ENCODE measurements at places on chromosomes 1 and 21.

GRCh38 chr1:17308593-17308992 is 596 bp downstream of the PADI4 start:
- DNase-seq: no peak

DNA sequence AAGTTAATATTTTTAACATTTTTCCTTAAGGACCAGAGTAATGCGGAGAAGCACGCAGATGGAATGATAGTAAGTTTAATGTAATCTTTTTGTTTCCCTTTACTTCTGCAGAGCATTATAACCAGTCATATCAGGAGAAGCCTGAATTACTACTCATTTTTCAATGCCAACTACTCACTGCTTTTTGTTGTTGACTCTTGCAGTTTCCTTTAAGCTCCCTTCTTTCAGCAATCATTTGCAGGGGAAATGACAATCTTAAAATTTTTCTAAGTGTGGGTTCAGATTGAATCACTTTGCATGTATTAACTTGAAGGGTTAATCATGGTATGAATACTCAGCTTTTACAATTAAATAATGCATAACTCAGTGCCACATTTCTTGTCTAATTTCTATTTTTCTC is 122.2 kb downstream of the NRDC start:
- DNase-seq: no peak

DNA sequence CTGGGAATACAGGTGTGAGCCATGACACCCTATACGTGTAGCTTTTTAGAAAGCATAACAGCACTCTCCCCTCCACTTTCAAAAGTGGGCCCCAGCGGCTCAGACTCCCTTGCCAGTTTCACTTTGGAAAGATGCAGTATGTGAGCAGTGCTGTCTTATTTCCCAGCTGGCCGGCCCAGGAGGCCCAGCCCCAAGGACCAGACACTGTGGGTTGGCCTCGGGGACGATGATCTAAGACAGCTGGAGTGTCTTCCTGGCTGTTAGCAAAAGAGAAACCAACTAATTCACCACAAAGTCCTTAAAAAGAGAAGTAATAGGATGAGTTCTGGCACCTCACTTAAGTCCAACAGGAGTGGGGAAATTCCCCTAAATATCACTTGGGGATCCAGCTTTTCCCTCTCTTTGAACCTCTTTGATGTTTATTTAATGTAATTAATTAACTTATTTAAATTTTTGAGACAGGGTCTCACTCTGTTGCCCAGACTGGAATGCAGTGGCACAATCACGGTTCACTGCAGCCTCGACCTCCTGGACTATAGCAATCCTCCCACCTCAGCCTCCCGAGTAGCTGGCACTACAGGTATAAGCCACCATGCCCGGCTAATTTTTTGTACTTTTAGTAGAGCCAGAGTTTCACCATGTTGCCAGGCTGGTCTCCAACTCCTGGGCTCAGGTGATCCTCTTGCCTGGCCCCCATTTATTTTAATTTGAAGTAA is 17.6 kb upstream of the CLIC4 start:
- no peak for DNase-seq

DNA sequence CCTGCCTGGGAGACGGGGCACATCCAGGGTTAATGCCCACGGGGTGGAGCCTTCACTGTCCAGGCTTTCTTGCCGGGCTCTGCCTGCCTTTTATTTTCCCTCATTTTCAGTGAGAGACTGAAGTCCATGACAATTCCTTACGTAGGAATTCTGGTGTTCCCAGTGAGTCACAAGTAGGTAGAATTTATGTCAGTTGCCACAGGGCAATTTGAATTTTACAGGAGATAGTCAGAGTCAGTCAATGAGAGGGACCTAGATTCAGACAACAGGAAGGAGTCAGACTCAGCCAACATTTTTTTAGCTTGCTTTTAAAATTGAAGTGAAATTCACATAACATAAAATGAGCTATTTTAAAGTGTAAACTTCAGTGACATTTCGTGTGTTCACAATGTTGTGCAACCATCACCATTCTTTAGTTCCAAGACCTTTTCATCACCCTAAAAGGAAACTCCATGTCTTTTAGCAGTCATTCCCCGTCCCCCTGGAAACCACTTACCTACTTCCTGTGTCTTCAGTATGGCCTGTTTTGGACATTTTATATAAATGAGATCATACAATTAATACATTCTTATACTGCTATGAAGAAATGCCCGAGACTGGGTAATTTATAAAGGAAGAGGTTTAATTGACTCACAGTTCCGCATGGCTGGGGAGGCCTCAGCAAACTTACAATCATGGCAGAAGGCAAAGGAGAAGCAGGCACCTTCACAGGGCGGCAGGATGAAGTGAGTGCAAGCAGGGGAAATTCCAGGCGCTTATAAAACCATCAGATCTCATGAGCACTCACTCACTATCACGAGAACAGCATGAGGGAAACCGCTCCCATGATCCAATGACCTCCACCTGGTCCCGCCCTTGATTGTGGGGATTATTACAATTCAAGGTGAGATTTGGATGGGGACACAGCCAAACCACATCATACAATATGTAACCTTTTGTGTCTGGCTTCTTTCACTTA is 14.6 kb downstream of the AJAP1 start:
- no peak for DNase-seq

DNA sequence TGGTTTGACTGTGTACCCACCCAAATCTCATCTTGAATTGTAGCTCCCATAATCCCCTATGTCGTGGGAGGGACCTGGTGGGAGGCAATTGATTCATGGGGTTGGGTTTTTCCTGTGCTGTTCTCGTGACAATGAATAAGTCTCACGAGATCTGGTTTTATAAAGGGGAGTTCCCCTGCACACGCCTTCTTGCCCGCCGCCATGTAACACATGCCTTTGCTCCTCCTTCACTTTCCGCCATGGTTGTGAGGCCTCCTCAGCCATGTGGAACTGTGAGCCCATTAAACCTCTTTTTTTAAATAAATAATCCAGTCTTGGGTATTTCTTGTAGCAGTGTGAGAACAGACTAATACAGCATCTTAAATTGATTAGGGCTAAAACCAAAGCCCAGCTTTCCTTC is 22.6 kb upstream of the RERE start:
- DNase-seq: no peak

DNA sequence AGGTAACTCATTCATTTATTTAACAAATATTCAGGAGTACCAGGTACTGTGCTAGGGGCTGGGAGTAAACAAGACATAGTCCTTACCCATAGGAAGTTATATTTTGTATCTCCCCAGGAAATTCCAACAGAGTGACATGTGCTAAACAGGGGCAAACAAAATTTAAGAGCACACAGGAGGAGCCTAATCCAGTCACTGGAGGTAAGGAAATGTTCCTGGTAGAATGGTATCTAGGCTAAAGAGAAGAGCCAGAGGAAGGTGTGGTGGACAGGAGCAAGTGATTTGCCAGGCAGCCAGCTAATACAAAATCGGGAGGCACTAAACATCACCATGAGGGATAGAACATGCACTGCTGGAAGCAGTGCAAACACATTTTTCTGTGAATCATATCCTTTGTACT is 10.4 kb downstream of the TEX38 start:
- no peak for DNase-seq

DNA sequence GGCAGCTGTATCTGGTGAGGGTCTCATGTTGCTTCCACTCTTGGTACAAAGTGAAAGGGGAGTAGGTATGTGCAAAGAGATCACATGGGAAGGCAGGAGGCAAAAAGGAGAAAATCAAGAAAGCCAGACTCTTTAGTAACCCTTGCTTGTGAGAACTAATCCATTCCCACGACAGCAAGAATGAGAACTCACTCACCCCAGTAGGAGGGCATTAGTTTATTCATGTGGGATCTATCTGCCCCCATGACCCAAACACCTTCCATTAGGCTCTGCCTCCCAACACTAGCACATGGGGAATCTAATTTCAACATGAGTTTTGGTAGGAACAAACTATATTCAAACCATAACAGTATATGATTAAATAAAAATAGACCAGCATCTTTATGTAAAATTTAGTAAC is 57.6 kb downstream of the ZNHIT6 start:
- DNase-seq: no peak

DNA sequence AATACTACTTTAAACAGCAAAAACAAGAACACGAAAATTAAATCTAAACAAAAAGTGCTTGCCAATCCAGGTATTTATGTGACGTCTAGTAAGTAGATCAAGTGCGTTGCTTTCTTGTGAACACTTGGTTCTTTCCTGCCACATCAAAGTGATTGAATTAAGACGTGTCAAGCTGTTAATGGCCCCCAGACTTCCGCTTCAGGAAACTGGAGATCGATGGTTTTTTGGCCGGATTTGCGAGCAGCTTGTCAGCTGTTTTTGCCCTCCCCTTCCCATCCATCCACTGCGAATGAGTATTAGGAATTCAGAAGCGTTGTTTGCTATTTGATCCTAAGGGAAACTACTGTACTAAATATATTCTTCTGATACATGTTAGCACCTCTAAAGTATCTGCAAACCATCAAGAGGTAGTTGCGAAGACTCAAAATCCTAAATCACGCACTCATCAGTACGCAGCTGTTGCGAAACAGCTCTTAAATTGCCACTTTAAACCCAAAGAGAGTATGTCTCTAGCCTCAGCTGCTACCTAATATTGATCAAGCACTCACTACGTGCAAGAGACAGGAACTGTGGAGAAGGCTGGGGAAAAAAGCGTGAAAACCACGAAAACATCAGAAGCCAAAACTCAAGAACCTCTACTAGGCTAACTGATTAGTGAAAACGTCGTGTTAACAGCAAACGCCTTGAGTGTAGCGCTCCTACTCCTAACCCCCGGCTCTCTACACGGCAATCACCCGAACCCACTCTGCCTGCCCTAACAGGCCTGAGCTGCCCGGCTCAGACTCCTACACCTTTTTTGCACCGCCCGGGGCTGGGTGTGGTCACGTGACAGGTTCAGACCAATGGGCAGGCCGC is 473 bp upstream of the BRDT start:
- DNase-seq: peak; percentile 43

DNA sequence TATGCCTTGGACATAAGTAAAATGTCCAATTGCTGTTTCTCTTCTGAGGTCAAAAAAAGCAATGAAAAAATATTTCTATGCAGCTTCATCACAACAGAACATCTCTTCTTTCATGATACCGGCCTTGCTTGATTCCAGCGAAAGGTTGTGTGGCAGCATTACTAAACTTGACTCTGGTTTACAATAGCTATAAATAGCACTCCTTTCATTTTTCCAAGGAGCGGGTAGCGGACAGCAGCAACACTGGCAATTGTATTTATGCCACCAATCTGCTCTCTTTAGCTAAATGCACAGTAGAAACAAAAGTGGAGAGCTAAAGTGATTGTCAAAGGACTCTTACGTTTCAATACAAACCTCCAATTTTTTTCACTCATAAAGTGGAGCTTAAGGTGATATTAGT is 7.5 kb upstream of the DAB1 start:
- no peak for DNase-seq

- DNase-seq: no peak
Observed at GRCh38 chr1:93723733-93724270, 42.2 kb upstream of the BCAR3 start.

DNA sequence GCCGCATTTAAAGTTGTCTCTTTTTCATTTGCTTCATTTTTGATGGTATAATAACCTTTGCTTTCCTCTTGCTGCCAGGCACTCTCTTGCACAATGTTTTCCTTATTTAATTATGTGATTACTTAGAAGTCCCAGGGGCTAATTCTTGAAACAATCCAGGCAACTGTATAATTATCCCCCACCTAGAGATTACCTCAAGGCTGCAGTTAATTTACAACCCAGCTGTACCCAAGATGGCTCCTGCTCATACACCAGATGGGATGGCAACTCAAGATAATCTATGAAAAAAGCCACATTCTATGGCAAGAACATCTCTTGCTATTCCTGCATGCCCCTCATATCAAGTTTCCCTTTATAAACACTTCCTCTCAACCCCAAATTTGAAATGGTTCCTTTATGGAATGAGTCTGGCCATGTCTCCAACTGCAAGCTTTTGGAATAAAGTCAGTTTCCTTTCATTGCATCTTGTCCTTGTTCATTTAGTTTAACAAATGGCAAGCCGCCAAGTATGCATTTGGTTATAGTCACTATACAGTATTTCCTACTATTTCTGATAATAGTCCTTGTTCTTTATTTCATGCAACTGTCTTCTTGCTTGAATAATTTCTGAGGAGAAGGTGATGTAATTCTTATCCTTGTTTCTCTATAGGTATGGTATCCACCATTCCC is 1042.6 kb downstream of the PLA2G4A start:
- DNase-seq: no peak

- no peak for DNase-seq
Observed at GRCh38 chr21:45631540-45631939, 12.0 kb upstream of the PCBP3 start.

- no peak for DNase-seq
Observed at GRCh38 chr1:150954708-150955107, 19.9 kb downstream of the CERS2 start.

DNA sequence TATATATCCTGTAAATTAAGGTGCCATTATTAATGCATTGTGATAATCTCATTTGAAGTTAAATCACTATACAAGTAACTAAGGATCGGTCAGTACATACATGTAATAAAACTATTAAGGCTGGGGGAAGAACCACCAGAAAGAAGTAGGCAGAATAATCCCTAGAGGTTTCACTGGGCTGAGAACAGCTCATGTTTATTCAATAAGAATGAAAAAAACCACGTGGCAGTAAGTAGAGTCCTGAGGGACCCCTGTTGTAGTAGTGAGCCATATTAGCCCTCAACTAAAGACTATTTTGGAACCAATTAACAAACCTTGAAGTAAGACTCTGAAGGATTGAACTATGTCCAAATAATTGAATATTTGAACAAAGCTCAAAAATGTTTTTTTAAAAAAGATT is 46.9 kb upstream of the ADAM30 start:
- DNase-seq: no peak

- no peak for DNase-seq
Observed at GRCh38 chr1:235411489-235412486, 44.6 kb downstream of the TBCE start.

DNA sequence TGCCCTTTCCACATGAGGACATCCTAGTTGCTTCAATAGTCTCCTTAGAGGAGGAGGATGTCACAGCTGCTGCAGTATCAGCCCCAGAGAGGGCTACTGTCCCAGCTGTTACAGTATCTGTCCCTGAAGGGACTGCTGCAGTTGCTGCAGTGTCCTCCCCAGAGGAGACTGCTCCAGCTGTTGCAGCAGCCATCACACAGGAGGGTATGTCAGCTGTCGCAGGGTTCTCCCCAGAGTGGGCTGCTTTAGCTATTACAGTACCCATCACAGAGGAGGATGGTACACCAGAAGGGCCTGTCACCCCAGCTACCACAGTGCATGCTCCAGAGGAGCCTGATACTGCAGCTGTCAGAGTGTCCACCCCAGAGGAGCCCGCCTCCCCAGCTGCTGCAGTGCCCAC is 78.5 kb upstream of the BMP8A start:
- no peak for DNase-seq
